Activated CD4-positive, alpha-beta memory T cell treated with anti-CD3 and anti-CD28 coated beads, Interleukin-2, amount 10 ng/mL, durations not matched to agents 7 days and 5 days (primary cell): ENCODE measurements at places on chromosomes 12 and 14. TPM values are rescaled to one million over a fixed set of nuclear protein-coding genes. Genes with fewer than 3 reads are reported as not detected.

GRCh38 chr12:28032811-28033537 lies 60.4 kb upstream of the PTHLH start:
- H3K4me3 ChIP-seq = no peak overlapping the region
- H3K27ac ChIP-seq = no peak overlapping the region
- no peaks in the 10 kb centered on the region for H3K36me3 ChIP-seq
- H3K27me3 ChIP-seq = no peaks in the 10 kb centered on the region
- no peaks in the 10 kb centered on the region for H3K4me1 ChIP-seq

DNA sequence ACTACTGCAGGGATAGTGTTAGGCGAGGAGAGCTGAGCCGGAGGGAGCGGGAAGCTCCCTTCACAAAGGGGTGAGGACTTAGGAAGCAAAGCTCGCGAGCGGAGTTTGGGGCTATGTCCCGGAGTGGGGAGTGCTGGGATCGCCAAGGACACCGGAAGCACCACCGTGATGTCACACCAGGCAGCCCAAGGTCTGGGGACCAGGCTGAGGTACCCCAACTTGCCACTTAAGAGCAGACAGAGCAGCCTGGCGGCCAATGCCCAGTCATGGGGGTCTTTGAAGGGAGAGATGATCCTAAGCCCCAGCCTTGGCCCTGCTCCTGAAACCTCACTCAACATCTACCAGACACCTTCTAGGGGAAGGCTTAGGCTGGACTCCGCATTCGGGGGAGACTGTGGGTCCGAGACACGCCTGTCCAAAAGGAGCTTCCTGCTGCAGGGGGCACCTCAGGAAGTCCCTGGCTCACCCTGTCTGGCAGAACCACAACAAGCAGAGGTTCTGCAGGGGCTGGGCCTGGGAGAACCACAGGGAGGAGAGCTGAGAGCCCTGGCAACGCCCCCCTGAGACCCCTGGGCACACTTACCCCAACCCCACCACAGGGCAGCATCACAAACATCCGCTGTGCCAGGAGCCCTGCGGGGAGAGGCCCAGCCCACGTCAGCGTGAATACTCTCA lies 17.8 kb downstream of the SLC48A1 start:
- H3K27me3 ChIP-seq = no peaks in the 10 kb centered on the region
- H3K27ac ChIP-seq = peak overlapping the region; percentile 21
- DNase-seq = no peak
- peaks cover 87% of the 10 kb centered on the region for H3K36me3 ChIP-seq
- H3K4me1 ChIP-seq = peaks cover 14% of the 10 kb centered on the region

DNA sequence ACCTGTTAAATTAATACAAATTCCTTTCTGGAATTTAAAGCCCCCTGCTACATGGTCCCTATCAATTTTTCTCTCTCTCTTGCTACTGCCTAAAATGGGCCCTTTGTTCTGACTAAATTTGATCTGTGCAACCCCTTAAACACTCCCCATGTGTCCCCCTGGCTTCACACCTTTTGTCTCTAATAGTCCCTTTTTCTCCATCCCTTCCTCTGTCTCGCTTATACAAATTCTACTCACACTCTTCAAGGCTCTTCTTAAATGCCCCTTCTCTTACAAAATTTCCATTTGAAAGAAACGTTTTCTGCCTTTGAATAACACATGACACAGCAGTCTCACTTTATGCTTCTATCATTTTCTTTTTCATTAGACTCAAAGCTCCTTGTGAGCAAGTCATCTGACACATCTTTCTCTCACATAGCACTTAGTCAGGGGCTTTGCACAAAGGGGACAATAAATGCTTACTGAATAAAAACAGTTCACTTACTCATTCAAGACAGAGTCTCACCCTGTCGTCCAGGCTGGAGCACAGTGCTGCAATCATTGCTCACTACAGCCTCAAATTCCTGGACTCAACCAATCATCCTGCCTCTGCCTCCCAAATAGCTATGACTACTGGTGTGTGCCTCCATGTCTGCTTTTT lies 41.5 kb upstream of the NR2C1 start:
- H3K4me3 ChIP-seq = no peak overlapping the region
- no peaks in the 10 kb centered on the region for H3K27me3 ChIP-seq
- no peaks in the 10 kb centered on the region for H3K36me3 ChIP-seq
- H3K27ac ChIP-seq = no peak overlapping the region
- peaks cover 17% of the 10 kb centered on the region for H3K4me1 ChIP-seq

- peaks cover 9% of the 10 kb centered on the region for H3K4me1 ChIP-seq
- no peaks in the 10 kb centered on the region for H3K27me3 ChIP-seq
- no peak for DNase-seq
- H3K27ac ChIP-seq = no peak overlapping the region
Observed at GRCh38 chr12:92602930-92603623, 99.7 kb upstream of the PLEKHG7 start.

DNA sequence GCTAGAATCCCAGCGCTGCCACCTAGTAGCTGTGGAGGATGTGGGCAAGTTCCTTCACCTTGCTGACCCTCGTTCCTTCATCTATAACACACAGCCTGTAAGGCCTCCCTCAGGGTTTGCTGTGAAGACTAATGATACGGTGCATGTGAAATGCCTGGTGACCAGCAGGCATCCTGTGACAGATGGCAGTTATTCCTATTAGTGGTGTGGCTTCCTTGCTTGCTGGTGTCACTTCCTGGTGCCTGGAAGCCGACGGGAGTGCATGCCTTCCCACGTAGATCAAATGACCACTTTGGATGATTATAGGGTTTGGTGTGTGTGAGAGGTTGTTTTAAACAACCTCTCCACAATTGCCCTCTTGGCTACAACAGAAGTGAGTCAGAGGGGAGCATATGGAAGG lies 894.9 kb downstream of the VRK1 start:
- no peak overlapping the region for H3K4me3 ChIP-seq
- H3K27ac ChIP-seq = no peak overlapping the region
- H3K4me1 ChIP-seq = peaks cover 3% of the 10 kb centered on the region
- peaks cover 6% of the 10 kb centered on the region for H3K36me3 ChIP-seq
- H3K27me3 ChIP-seq = no peaks in the 10 kb centered on the region

LDHB gene
- total RNA-seq = 955 TPM

INSM2 gene
- not detected for total RNA-seq

OR6C65 gene
- not detected for total RNA-seq

GRCh38 chr12:30796891-30797371 lies 42.2 kb upstream of the CAPRIN2 start:
- peak overlapping the region; percentile 51 for H3K4me3 ChIP-seq
- no peak for DNase-seq
- peaks cover 28% of the 10 kb centered on the region for H3K4me1 ChIP-seq
- H3K27me3 ChIP-seq = peaks cover 29% of the 10 kb centered on the region
- no peak overlapping the region for H3K27ac ChIP-seq
- H3K36me3 ChIP-seq = no peaks in the 10 kb centered on the region

DNA sequence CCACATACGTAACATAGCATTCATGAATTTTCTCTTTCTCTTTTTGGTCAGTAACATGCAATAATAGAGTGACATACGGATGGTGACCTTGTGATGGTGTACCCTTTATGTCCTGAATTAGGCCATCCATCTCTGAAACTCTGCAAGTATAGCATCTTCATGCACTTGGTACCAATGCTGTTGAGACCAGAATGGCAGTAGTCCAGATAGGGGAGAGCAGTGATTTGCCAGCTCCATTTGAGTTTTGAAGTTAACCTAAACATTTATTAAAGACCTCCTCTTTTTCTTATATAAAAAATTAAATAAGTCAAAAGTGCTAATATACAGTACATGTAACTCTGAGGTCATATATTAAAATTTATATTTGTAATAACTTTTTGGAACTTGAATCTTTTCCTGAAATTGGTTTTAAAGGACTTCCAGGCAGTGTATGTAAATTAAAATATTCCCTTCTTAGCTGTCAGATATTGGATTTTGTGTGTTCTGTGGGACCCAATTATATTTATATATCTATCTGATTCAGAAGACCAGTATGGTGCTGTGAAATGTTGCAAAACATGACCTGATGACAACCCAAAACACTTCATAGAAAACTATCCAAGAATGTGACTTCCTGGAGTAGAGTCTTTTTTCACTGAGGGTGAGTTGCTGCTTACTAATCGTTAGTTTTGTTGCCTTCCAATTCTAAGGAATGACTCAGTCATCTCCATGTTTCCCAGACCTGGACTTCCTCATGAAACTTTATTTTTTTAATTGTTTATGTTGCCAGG lies 3.5 kb downstream of the ELK3 start:
- DNase-seq = no peak
- H3K4me3 ChIP-seq = no peak overlapping the region
- peak overlapping the region; percentile 67 for H3K27ac ChIP-seq
- H3K36me3 ChIP-seq = peaks cover 34% of the 10 kb centered on the region

FERMT2 gene
- total RNA-seq = 1.8 TPM

- H3K27me3 ChIP-seq = no peaks in the 10 kb centered on the region
- H3K36me3 ChIP-seq = no peaks in the 10 kb centered on the region
- H3K27ac ChIP-seq = no peak overlapping the region
Observed at GRCh38 chr12:28711421-28711820, 437.7 kb upstream of the FAR2 start.

DNA sequence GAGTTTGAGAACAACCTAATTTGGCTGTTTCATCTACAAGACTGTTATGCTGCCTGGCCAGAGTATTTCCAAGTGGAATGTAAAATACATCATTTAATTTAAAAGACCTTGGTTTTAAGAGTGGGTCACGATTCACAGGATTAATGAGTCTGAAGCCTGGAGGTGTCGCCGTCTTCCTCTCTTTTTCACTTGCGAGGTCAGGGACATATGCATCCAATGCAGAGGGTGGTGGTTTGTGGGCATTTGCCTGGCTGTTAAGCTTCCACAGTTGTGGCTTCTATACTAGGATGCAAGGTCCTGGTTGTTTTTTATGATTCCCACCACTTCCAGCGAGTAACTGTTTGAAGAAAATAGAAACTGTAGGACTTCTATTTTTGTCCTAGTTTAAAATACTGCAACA lies 22.8 kb upstream of the RASSF3 start:
- peaks cover 17% of the 10 kb centered on the region for H3K4me1 ChIP-seq
- DNase-seq = no peak

BORCS5 gene
- 32.4 TPM for total RNA-seq

DNA sequence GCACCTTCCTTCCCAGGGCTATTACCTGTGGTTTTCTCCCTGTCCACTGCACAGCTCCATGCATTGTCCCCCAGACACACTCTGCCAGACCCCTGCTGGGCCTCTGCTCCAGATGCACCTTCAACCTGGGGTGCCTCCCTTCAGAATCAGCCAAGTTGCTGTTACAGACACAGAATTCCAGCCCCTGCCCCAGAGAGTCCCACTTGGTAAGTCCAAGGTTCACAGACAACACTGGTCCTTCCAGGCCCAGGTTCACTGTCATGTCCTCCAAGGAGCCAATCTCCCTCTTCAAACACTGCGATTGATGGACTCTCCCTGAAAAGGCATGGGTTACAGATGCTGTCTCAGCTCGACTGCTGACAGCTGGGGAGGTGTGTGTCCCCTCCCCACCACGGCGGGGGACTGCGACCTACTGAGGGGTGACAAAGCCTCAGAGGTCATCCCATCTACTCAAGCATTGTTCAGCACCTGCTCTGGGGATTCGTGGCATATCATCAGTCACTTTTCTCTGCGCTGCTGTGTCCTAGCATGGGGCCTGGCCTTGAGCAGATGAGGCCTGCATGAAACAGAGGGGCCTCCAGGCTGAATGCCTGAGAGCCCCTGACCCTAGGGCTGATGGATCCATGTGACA lies 24.3 kb downstream of the CALM1 start:
- DNase-seq = no peak
- no peaks in the 10 kb centered on the region for H3K4me1 ChIP-seq
- H3K27me3 ChIP-seq = peaks cover 1% of the 10 kb centered on the region
- H3K4me3 ChIP-seq = no peak overlapping the region

DNA sequence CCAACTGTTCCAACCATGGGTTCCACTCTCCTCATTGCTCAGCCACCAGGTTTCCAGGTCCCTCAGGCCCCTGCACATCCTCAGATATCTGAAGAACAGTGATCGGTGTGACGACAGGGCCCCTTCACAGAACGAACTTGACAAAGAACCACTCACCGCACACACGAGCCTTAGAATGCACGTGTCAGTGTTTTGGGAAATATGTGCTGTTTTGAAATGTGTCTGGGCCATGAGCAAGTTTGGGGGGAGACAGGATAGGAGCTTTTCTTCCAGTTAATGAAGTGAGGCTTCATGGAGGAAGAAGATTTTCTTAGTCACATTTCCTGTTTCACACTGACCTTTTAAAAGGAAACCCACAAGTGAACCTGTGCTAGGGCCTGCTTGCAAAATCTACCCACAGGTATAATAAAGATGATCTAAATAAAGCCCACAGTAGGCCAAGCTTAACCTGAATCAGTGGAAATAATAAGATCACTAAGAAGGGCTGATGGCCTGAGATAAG lies 58.6 kb downstream of the ZFP36L1 start:
- H3K4me3 ChIP-seq = no peak overlapping the region
- DNase-seq = peak; percentile 50
- H3K27ac ChIP-seq = peak overlapping the region; percentile 62
- H3K4me1 ChIP-seq = peaks cover 36% of the 10 kb centered on the region
- no peaks in the 10 kb centered on the region for H3K27me3 ChIP-seq

NPAS3 gene
- total RNA-seq = not detected

KSR2 gene
- not detected for total RNA-seq

GRCh38 chr12:131194166-131194565 lies 240.5 kb downstream of the ADGRD1 start:
- peaks cover 2% of the 10 kb centered on the region for H3K27me3 ChIP-seq
- no peaks in the 10 kb centered on the region for H3K36me3 ChIP-seq
- no peak overlapping the region for H3K27ac ChIP-seq
- H3K4me1 ChIP-seq = no peaks in the 10 kb centered on the region
- no peak overlapping the region for H3K4me3 ChIP-seq
- DNase-seq = peak; percentile 8

DNA sequence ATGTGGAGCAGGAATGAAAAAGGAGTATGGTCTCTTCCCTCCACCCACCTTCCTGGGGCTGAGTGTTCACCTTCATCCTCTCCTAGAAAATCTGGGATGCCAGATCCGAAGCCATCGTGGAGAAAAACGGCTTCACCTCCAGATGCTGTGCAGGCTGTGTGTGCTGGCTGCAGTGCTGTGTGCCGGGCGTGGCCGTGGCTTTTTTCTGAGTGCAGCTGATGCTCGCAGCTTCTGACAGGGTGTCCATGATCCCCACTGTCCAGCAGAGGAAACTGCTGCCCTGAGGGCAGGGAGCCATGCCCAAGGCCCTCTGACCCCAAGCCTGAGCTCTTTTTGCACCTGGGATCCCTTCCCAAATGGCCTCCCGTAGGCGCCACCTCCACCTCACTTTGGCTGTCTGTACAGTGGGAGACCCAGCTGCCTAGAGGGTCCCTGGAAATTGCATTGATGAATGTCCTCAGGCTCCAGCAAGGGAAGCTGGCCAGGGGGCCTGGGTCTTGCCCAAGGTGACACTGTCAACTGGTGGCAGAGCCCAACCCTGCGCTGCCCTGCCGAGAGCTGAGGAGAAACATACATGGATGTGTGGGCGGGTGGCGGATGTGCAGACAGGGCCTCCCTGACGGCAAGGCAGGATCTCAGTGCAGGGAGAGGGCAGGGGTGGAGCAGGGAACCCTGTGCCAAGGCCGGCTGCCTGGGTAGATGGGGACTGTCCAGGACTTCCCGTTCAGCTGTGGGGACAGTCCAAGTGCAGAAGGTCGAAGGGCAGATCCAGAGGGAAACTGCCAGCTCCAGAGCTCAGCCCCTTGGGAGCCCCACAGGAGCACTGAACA lies 53.3 kb downstream of the BEGAIN start:
- no peak overlapping the region for H3K27ac ChIP-seq
- H3K4me1 ChIP-seq = peaks cover 4% of the 10 kb centered on the region
- no peaks in the 10 kb centered on the region for H3K36me3 ChIP-seq
